ENCODE measurements at places on chromosomes 16 and 17.

GRCh38 chr17:70298929-70299531 lies 129.7 kb downstream of the KCNJ2 start:
- DNase-seq: no peak

DNA sequence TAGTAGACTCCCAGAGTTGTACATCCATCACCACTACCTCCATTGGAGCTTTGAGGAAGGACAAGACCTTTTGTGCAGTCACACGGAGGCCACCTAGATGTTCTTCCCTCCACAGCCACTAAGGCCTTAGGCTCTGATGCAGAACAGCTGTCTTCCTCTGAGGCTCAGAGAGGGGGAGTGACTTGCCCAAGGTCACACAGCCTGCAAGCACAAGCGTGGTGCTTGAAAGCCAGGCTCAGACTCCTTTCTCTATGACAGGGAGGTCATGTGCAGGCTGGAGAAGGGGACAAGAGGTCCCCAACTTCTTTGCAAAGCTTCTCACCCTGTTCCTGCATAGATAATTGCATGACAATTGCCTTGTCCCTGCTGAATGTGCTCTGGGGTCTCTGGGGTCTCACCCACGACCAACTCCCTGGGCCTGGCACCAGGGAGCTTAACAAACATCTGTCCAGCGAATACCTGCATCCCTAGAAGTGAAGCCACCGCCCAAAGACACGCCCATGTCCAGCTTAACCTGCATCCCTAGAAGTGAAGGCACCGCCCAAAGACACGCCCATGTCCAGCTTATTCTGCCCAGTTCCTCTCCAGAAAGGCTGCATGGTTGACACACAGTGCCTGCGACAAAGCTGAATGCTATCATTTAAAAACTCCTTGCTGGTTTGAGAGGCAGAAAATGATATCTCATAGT lies 12.7 kb downstream of the SCGB1C2 start:
- DNase-seq: no peak

DNA sequence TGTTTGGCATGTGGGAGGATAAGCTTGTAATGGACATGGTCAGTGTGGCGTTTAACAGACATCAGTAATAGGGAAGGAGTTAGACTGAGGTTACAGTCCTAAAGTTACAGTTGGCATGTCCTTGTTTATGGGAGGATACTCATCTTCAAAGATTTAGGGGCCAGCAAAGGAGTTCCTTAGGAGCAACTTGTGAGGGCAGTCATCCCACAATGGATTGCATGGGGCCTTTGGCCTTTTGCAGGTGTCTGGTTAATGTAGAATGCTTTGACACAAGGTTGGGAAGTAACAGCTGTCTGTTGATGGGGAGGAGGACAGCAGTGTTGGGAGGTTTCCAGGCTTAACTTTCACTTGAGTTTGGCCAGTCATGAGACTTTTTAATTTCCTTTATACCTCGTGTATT lies 2.2 kb downstream of the NUBP1 start:
- DNase-seq: no peak

- no peak for DNase-seq
Measured at GRCh38 chr17:10743316-10744009, 13.6 kb upstream of the TMEM220 start.

DNA sequence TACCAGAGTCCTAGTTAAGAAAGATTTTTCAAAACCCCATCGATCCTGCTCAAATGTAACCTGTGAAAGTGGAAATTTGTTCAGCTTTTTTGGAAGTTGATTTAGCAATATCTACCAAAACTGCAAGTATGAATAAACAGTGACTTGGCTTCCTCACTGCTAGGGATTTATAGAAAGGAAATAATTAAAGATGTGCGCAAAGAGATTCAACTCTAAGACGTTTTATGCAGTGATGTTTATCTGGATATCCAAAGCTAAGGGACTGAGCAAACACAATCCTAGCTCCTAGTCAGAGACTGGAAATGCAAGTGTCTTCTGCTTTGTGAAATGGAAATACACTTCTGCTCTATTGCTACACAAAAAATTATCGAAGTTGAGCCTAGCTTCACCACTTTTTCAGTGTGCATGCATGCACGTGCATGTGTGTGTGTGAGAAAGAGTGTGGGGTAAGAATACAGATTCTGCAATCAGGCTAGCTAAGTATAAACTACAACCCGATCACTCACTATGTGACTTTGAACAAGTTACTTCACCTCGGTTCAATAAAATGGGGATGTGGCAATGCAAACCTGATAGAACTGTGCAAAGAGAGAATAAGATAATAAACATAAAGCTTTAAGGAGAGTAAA lies 52.1 kb upstream of the FOXF1 start:
- no peak for DNase-seq

DNA sequence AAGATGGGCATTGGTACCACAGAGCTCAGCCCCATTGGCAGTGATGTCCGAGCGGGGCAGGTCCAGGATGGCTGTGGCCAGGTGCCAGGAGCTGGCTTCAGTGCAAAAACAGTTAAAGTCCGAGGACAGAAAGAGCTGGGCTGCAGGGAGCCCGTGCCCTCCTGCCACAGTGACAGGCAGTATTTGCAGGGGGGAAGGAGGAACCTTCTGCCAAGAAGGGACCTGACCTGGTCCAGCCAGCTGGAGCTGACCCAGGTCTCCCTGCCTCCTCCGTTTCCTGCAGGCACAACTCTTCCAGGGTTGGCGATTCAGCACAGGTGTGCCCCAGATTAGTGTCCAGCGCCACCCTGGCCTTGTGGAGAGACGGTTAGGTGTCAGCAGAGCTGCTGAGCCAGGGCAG lies 199.0 kb downstream of the ENGASE start:
- no peak for DNase-seq

- no peak for DNase-seq
Measured at GRCh38 chr16:22272870-22273650, 24.1 kb upstream of the POLR3E start.

- DNase-seq: no peak
Measured at GRCh38 chr17:34670618-34671017, 91.2 kb downstream of the TMEM132E start.

- DNase-seq: no peak
Measured at GRCh38 chr17:17275971-17276370, 5.1 kb downstream of the COPS3 start.

GRCh38 chr16:66273644-66274334 lies 92.7 kb upstream of the CDH5 start:
- no peak for DNase-seq

All from NCI-H748 treated with DMSO at 0.1 percent for 48 hours (cell line).